ENCODE measurements at places on chromosomes 12 and 14. TPM values are rescaled to one million over a fixed set of nuclear protein-coding genes. Genes with fewer than 3 reads are reported as not detected.

DNA sequence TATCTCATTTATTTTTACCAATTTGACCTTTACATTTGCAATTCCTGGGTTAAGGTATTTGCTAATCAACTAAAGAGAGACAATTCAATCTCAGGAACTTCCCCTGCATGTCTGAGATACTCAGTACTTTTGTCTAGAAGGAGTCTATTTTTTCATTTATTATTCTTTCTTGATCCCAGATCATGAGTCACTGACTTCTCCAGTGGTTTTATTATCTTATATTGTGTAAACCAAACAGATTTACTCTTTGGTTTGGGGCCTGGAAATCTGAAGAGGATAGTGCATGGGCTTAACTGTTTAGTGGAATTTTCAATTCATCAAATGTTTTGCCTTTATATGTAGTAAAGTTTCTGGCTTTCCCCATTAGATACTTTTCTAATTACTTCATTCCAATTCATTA, 185.4 kb downstream of the ALG10B start:
- no peak for DNase-seq

Gene PIANP
- 3.2 TPM for polyA plus RNA-seq

DNA sequence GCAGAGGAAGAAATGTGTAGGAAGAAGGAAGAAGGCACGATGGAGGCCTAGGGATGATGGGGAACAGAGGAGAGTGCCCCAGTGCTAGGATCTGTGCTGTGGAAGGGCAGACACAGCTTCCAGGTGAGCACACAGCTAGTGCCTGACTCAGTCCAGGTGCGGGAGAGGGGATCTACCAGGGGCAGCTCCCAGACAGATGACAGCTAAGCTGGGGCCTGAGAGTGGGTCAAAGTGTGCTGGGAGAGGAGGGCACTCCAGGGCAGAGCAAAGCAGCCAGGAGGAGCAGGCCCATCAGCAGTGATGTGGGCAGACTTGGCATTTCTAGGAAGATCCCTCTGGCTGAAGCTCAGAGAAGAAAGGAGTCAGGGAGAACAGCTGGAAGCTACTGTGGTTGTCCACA, 36.7 kb downstream of the LRTM2 start:
- DNase-seq, result no peak

DNA sequence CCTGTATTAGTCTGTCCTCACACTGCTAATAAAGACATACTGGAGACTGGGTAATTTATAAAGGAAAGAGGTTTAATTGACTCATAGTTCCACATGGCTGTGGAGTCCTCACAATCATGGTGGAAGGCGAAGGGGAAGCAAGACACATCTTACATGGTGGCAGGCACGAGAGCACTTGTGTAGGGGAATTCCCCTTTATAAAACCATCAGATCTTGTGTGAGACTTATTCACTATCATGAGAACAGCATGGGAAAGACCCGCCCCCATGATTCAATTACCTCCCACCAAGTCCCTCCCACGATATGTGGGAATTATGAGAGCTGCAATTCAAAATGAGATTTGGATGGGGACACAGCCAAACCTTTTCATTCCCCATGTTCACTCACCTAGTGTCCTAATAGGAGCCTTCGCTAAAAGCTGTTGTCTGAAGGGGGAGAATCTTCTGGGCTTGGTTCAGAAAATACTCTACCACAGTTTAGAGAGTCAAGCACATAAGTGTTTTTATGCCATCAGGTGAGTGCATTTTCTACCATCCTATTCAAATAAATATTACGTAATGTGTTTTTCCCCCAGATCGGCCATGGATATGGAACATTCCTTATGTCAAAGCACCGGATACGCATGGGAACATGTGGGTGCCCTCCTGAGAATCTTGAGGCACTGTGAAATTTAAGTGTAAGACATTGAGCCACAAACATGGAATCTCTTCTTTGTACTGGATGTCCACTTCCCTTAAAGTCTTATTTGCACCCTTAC, 19.1 kb upstream of the KCNK13 start:
- DNase-seq, result no peak

Gene IFNG-AS1
- polyA plus RNA-seq, result 0.15 TPM

Data from forelimb muscle (tissue), 1 donor.